IgD-negative memory B cell (primary cell): ENCODE measurements at places on chromosomes 1 and 21. TPM values are rescaled to one million over a fixed set of nuclear protein-coding genes. Genes with fewer than 3 reads are reported as not detected.

Gene S100A3
- not detected for polyA plus RNA-seq

Gene SYDE2
- 1.2 TPM for polyA plus RNA-seq

Gene PEX14
- polyA plus RNA-seq: 7.6 TPM

Gene KIRREL1
- not detected for polyA plus RNA-seq

Gene TDRD5
- not detected for polyA plus RNA-seq

Gene OR2L2
- polyA plus RNA-seq: not detected

Gene ANKRD45
- not detected for polyA plus RNA-seq

Gene DARS2
- polyA plus RNA-seq: 8.6 TPM
